Caudate nucleus (tissue), 63 donors: ENCODE measurements at places on chromosomes 16 and 17.

DNA sequence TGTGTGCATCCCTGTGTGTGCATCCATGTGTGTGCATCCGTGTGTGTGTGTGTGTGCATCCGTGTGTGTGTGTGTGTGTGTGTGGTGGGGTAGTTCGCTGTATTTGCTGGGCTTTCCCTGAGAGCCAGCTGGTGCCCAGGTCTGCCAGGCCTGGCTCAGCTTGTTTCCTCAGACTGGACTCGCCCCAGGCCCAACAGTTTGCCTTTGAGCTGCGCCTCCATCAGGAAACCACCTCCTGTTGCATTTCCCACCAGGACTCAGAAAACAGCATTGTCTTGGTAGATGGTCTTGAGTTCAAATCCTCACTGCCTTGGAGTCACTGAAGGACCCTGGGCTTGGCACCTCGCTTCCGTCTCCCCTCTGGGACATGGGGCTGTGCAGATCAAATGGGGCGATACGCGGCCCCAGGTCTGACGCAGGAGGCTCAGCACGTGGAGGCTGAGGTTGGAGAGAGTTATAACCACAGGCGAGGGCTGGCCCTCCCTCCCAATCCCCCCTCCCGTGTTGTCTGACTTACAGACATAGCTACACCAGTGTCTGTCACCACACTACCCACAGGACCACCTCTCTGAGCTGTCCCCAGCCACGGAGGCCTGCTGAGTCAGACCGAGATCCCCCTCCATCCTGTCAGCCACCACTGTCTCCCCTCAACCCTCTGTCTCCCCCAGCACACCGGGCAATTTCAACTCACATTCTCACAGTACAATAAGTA lies 4.7 kb downstream of the ITGAE start:
- no peak for DNase-seq

- no peak for DNase-seq
Observed at GRCh38 chr17:43962479-43962878, 8.7 kb upstream of the PYY start.

DNA sequence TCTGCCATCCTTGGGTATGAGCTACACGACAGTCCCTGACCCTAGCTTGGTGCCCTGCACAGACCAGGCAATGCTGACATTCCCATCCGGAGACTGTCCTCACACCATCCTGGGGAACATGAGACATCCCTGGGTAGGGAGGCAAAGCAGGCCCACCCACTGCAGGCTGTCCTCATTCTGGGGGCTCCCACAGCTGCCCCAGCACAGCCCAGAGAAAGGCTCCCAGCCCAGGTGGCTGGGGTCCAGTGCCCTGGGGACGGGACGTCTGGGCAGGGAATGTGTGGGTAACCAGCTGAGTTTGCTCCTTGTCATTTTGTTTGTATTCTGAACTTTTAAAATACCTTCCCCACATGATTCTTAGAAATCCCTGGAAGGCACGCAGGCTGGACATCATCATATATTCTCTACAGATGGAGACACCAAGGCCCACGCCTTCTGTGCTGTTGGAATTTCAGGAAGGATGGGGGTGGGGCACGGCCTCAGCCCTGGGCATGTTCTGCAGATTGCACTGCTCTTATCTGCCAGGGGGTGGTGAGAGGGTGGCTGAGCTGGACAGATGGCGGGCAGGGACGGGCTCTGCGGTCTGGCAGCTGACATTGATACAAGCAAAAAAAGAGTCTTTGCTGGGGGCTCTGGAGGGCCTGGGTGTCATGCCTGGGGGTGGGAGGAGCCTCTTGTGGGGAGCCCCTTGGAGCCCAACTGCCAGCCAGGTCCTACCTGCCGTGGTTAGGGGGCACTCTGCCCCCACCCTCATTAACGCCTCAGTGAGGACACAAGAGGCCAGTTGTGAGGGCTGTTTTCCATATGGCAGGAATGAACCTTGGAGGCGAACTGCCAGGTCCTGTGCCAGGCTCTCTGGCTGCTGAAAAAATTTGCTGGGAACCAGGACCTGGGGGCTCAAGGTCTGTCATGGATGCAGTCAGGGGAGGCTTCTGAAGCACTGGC lies 28.4 kb downstream of the LRRC75A start:
- no peak for DNase-seq

DNA sequence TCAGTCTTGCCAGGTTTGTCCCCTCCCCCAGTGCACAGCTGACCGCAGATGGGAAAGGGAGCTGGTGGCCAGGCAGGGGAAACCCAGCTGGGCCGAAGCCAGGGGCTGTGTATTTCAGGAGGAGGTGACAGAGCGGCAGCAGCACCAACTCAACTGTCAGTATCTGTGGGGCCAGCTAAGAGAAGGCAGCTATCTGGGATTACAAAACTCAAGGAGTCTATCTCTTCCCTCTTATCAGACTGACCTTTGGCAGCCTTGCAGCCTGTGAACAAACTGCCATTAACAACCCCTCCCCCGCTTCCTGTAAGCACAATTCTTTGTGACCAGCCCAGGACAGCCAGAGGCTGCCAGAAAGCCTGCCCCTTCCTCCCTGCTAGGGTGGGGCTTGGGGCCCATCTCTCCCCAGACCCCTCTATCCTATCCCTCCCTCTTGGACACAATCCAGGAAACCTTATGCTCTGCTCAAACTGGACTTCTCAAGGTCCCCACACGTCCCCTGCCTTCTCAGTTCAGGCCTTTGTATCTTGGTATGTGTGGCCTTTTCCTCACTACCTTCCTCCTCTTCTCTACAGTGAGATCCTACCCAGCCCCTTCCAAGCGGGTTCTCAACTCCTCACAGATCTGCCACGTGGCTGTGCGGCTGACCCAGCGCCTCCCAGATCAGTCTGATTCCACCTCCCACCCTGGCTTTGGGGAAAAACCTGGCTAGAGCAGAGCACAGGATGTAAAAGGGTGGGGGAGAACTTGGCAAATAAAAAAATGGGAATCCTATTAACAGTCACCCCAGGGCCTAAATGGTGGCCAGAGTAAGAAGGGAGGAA lies 10.5 kb downstream of the ST3GAL2 start:
- DNase-seq, result peak; percentile 34

GRCh38 chr17:45298546-45299285 lies 18.1 kb downstream of the MAP3K14 start:
- DNase-seq, result no peak

DNA sequence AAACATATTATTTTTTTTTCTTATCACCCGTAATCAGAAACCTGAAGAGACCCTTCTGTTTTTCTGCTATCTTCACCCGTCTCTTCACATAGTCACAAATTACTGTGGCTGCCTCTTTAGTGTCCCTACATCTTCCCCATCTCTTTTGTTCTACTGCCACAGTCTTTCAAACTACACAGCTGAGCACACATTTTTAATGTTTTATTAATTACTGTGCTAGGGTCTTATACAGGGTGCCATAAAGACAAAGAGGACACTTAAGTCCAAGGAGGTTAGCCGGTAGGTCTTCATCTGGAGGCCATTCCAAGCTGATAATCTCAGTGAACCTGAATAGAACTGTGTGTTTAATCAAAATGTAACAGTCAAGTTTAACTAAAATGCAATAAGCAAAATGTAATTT lies 20.7 kb downstream of the CNTNAP4 start:
- no peak for DNase-seq

DNA sequence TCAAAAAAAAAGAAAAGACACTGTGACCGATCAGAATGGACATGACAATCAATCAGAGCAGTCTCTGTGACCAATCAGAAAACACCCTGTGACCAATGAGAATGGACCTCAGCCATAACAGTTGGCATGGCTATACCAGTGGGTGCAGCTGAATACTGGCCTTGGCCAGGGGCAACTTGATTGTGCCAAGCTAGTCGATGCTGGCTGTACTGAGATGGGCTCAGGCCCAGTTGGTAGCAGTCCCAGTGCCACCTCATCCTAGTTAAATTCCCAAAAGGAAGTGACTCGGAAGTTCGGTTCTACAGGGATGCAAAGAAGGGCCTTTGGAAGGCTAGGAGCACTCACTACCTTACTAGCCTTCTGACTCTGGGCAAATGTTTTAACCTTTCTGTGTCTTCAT lies 37.2 kb upstream of the BCO1 start:
- DNase-seq, result peak; percentile 36

DNA sequence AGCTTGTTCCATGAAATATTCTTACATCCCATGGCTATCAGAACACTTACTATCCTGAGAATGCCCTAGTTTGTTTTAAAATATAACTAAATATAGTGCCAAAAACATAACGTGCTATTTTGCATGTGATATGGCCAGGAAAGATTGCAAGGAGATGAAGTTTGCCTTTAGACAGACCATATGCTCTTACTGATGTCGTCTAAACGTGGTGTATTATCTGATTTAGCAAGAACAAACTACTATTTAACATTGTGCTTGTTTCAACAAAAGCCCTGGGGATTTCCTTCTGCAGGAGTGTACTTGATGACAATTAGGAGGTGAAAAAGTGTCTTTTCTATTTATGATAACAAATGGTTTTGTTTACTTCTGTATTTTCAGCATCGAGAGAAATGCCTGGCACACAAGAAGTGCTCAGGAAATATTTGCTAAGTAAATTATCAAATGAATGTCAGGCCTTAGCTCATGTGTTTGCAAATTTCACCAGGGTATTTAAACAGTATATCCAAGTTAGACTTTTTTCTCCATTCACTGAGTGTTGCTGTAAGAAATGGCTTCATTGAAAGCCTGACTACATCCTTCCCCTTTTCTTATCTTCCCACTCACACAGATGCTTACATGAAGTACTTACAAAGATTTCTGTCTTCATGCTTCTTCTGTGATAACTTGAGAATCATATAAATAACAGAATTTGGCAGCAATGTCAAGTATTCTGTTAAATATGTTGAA lies 1033.6 kb downstream of the CDH8 start:
- no peak for DNase-seq

DNA sequence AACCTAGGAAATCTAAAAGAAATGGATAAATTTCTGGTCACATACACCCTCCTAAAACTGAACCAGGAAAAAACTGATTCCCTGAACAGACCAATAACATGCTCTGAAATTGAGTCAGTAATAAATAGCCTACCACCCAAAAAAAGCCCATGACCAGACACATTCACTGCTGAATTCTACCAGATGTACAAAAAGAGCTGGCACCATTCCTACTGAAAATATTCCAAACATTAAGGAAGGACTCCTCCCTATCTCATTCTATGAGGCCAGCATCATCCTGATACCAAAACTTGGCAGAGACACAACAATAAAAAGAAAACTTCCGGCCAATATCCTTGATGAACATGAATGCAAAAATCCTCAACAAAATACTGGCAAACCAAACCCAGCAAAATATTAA lies 52.9 kb downstream of the TTC19 start:
- DNase-seq, result no peak

DNA sequence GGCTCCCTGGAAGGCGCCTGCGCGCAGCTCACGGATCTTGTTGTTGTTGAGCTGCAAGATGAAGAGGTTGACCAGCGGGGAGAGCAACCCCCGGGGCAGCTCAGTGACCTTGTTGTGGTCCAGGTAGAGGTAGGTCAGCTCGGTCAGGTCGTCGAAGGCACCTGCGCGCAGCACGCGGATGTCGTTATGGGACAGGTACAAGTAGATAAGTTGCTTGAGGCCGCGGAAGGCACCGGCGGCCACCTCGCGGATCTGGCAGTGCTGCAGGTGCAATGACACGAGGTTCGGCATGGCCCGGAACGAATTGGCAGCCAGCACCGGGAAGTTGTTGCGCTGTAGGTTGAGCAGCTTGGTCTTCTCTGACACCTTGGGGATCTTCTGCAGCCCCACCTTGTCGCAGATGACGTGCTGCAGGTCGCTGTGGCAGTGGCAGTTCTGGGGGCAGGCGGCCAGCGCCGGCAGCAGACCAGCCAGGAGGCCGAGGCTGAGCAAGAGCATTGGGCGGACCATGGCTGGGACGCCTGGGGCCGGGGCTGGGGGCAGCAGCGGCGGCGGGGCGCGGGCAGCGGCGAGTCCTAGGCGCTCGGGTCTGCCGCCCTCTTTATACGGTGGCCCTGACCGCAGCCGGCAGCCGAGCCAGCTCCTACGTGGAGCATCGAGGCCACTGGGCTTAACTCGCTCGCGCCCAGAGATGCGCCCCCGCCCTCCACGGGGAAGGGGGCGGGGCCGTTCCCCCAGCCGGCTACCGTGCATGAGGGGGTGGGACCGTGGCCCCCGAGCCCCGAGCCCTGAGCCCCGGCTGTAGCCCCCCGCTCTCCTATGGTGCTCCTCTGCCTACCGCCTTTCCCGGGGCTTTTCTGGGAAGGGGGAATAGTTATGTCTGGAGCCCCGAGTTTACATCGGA lies at the start of gene CHAD:
Gene CHAD, minus strand, starts transcription at position 577 of the 904 bp plus-strand sequence. Its CDS starts 67 bp downstream, at position 510.
- DNase-seq, result no peak

DNA sequence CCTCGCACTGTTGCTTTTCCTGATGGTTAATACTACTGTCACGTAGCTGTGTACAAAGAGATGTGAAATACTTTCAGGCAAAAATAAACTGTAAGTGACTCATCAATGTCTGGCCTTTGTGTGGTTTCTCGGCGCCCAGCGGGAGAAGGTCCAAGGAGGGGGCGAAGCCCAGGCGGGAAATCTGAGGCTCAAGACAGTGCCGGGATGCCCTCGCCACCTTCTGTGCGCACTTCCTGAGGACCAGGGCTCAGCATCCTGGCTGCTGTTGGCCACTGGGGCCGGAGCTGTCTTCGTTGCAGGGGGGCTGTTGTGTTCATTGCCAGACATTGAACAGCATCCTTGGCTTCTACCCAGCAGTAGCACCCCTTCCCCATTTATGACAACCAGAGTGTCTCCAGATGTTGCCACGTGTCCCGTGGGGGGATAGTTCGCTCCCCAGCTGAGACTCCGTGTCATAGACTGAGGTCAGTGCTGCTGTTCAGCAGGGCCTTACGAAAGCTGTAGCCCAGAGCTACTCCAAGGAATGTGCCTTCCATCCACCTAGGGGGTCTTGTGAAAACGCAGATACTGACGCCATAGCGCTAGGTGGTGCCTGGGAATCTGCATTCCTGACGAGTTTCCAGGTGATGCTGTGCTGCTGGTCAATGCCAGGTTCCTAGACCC lies 67.3 kb upstream of the PLCG2 start:
- no peak for DNase-seq

GRCh38 chr17:83143817-83144231 lies 64.4 kb downstream of the METRNL start:
- no peak for DNase-seq

DNA sequence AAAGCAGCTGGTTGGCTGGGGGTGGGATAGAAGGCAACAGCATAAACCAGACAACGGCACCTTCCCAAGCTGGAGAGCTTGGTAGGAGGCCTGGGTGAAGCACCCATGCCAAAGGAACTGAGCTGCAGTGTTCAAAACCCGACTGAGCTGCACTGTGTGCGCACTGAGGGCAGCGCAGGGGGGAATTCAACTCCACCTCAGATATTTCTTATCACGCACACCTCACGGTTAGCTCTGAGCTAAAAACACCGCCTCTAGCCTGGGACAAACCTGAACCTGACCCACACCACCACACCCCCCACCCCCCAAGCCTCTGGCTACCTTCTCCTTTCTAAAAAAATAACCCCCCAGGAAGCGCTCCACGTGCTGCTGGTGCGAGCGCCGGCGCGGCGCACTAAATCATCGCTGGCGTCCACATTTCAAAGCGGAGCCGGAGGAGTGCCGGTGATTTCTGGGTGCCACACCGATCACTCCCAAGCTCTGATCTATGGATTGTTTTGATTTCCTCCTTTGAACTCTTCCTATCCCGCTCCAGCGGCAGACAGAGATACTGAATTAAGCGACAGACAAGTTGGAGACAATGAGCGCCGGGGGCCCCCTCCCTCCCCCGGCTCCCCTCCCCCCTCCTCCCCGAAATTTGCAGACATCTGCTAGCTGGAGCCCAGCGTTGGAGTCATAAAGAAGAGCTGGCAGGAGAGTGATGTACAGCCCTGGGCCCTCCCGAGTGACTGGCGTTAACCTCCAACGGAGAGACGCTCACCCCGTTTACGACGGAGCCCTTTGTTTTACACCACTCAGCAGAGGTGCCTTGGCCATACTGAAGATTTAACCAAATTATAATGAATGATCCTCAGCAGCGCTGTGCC lies 85.0 kb downstream of the NOG start:
- no peak for DNase-seq

GRCh38 chr16:3745751-3746355 lies 28.5 kb upstream of the TRAP1 start:
- no peak for DNase-seq
